ENCODE measurements at places on chromosomes 5 and 9.

GRCh38 chr5:176592573-176592972 lies 17.4 kb downstream of the GPRIN1 start:
- no peak for DNase-seq

- no peak for DNase-seq
These were observed 73.0 kb downstream of the ENC1 start for GRCh38 chr5:74567411-74567995.

DNA sequence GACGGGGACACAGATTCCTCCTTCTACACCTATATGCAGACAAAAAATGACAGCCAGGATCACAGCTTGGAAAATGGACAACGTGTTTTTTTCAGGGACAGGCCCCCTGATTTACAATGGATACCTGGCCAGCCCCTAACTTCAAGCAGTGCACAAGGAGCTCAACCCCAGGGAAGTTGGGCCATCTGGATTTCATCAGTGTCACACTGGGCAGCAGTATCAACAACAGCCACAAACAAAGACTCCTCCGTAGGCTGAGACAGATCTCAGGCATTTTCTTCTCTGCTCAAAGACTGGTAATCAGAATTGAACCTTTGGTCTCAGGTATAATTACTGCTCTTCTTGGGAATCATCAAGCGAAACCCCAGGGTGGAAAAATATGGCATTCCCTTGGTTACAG lies 374.0 kb downstream of the ZNF608 start:
- no peak for DNase-seq

DNA sequence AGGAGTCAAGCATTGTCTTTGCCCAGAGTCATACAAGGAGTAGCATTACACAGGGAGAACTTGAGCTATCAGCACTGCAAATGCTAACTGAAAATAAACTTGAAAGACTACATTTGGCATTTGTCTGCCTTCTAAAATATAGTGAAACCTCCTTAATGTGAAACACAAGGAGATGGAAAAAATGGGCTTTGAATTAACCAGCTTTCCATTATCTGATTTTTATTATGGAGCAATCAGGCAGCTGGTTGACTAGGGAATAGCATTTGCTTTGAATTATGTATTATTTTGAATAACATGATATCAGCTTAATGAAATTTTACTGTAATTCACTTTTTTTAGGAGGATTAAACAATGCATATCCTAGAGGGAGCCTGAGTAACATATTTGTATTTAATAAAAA lies 130.8 kb downstream of the GDNF start:
- no peak for DNase-seq

DNA sequence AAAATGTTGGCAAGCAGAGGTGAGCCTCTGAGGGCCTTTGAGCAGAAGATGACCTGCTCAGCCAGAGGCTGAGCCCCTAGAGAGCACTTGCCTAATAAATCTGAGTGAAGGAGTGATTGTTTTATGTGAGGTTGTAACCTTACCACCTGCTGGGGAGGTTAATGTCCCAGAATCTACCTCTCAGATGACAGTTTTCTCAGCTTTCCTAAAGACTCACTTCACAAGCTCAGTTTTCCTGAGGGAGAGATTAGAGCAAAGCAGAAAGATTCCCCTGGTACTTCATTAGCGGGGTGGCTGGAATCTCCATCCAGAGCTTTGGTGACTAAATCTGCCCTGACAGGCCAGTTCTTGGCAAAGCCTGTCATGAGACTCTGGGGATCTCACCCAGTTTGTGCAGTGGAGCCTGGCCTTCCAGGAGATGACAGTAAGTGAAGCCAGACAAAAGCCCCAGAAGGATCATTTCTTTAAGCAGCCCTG lies 48.8 kb upstream of the GALNT10 start:
- DNase-seq: no peak
